RPMI7951 (cell line): ENCODE measurements at places on chromosomes 4 and X. TPM values are rescaled to one million over a fixed set of nuclear protein-coding genes. Genes with fewer than 3 reads are reported as not detected.

Gene CRMP1
- total RNA-seq = under 0.01 TPM in 1 of 2 replicates, not detected in the other

Gene DOK7
- total RNA-seq = not detected in 2 replicates

Gene PRKG2
- not detected in 2 replicates for total RNA-seq

Gene CDX4
- not detected in 2 replicates for total RNA-seq

Gene MUC7
- not detected in 2 replicates for total RNA-seq

Gene AR
- 12.5 and 13.0 TPM in 2 replicates for total RNA-seq

Gene RRH
- total RNA-seq = not detected in 2 replicates

Gene VCX2
- total RNA-seq = not detected in 2 replicates

Gene MAGEA1
- total RNA-seq = 0.36 and 0.78 TPM in 2 replicates

Gene SLC4A4
- under 0.01 and 0.29 TPM in 2 replicates for total RNA-seq

DNA sequence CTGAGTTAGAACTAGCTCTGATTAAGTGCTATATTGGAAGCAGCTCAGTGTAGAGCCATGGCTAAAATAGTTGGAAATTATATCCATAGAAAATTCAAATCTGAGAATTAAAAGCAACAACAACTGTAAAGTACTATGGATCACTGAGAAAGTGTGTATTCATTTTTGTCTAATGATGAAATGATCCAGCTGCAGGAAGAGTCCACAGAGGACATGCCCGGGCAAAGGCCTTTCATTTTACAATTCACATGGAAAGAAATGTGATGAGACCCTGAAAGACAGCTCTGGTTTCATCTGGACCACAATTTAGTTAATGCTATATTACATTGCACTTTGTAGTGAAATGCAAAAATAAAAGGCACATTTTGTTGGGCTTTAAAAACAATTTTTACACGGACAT, 196.8 kb upstream of the FAT1 start:
- no peak for DNase-seq

DNA sequence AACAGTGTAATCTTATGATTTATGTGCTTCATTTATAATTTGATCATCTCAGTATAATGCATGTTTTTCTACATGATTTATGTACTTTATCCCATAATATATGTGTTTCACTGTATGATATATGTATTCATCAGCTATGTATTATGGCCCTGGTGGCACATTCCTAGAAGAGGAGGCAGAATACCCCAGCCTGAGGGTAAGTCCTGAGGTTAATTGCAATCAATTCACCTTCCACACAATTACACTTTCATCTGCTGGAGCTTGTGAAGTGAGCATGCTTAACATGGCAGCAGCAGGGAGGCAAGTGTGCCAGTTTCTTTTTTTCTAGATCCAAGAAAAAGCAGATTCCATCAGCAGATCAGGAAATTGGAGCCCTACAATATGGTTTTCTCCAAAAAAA, 81.2 kb downstream of the CXXC4 start:
- no peak for DNase-seq

DNA sequence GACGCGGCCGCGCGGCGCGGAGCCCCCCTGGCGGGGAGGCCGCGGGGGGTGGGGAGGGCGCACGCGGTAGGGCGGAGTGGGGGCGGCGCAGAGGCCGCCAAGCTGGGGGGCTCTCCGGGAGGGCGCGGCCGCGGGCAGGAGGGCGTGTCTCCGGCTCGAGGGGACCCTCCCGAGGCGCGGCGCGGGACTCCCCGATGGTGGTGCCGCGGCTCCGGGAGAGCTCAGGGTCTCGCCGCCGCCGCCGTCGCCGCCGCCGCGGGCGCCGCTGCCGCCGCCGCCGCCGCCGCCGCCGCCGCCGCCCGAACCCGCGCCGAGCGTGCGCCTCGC, 165 bp upstream of the PTCHD1 start:
- DNase-seq = no peak

GRCh38 chr4:81405900-81406401, 65.8 kb downstream of the RASGEF1B start:
- DNase-seq = peak; percentile 63

- no peak for DNase-seq
These were observed 129.3 kb upstream of the FAT1 start for GRCh38 chr4:186852964-186853391.

- no peak for DNase-seq
These were observed 361.8 kb upstream of the FGF16 start for GRCh38 chrX:77085372-77085771.

- no peak for DNase-seq
These were observed 4.7 kb downstream of the HS3ST1 start for GRCh38 chr4:11424000-11424399.

DNA sequence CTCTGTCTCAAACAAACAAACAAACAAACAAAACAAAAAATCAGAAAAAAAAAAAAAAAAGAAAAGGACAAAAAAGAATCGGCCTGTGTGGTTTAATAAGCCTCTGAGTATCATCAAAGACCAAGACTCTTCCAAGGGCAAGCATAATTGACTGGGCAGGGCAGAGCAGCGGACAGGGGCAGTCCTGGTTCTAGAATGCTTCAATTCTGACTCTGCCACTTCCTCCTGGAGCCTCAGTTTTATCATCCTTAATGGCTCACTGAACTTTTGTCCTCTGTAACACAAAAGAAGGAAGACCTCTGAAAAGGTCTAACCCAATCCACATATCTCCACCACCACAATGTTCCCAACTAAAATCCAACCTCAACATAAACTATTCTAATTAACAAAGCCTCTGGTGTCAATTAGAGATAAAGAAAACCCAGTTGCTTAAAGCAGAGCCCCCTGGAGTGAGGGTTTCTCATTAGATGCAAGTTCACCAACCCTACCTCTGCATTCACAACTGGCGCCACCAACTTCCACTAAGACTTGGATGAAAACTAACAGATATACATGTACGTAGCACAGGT, 51.7 kb downstream of the TBC1D9 start:
- DNase-seq = no peak

DNA sequence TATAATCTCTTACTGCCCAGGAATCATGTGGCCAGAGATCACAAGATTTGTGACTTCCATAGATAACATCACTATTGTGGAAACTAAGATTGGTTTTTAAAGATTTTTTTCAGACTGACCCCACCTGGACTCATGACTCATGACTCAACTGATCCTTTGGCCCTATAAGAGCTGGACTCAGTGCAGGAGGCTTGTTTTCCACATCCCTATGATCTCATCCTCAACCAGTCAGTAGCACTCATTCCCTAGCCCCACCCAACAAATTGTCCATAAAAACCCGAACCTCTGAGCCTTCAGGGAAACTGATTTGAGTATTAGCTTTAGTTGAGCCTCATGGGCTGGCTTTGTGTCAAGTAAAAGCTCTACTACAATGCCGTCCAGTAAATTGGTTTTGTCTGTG, 7.9 kb upstream of the NOCT start:
- peak; percentile 24 for DNase-seq

GRCh38 chrX:56107320-56107719, 124.8 kb upstream of the KLF8 start:
- DNase-seq = no peak

DNA sequence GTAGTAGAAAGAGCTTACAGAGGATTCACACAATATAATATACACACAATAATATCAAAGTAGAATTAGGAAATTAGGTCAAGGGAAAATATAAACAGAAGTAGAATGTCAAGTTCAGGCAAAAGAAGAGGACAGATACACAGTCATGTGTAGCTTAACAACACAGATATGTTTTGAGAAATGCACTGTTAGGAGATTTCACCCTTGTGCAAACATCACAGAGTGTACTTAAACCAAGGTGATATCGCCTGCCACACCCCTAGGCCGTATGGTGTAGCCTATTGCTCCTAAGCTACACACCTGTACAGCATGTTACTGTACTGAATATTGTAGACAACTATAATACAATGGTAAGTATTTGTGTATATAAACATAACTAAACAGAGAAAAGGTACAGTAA, 110.0 kb upstream of the EDNRA start:
- no peak for DNase-seq

DNA sequence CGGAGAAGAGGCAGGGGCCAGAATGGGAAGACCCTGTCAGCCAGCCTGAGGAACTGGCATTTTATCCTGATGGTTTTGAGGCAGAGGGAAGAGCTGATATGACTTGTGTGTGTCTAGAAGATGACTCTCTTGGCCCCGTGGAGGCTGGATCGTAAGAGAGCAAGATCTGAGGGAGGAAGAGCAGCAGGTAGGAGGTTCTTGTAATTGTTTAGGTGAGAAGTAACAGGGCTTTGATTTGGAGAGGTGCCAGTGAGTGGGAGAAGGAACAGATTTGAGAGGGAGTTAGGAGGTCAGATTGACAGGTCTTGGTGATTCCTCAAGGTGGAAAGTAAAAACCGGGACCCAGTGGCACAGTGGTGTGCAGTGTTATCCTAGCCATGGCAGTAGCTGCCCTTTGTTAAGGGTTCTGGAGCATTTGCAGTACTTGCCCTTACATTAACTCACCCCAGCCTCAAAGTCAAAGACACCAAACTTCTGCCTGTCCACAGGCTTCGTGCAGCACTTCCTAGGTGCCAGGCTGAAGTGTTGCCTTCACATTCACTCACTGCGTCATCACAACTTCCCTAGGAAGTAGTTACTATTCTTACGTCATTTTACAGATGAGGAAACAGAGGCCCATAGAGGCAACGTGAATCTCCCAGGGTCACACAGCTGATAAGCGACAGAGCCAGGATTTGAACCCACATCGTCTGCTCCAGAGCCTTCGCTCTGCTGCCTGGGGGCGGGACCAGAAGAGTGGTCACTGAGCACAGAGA, 23.7 kb downstream of the RTL5 start:
- DNase-seq = no peak

DNA sequence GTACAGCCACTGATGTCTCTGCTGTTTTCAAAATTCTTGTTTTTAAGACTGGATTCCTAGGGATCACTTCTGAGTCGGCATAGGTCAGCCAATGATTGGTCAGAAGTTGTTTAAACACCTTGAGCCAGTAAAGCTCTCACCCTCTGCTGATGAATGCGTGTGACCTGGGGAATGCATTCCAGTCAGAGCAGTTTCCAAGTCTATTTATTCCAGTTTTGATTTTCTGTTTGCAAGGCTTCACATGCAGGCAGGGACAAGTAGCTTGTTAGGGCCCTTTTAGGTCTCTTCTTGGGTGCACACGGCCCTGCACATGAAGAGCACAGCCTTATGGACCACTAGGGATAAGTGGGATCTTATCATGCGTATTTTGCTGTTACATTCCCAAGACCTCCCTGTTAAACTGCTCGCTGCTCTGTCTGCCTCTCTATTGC, 47.0 kb downstream of the KLHL15 start:
- DNase-seq = no peak

- no peak for DNase-seq
These were observed 1047.0 kb upstream of the GRID2 start for GRCh38 chr4:91256751-91257150.

DNA sequence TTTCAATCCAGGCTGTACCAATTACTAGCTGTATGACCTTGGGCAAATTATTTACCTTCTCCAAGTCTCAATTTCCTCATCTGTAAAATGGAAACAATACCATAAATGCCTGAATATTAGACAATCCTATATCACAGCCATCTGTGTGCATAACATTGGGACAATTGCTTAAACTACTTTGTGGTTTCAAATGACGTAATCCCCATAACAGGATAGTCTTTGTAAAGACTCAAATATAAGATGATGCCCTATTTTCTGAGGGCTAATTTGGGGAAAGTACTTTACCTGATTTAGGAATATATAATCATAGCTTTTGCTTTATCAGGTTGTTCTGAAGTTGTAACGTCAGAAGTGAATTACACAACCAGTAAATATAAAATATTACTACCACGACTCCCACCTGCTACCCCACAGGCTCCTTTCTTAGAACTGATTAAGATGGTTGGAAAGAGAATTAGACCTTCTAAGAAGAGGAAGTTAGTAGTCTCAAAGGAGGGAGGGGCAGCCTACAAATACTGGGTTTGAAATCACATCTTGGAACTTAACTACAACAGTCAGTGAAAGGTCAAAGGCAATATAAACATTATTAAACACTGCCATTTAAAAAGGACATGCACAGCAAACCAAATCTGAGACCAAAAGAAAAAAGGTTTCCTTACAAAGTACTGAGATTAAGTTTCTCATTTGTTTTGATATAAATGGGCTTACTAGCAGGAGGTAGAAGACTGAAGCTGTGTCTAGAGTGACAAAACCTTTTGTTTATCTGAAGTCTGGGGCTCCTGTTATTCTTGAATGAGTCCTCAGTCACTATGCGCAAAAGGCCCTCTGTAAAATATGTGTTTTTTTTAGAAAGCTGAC, 215.0 kb downstream of the SCFD2 start:
- no peak for DNase-seq

DNA sequence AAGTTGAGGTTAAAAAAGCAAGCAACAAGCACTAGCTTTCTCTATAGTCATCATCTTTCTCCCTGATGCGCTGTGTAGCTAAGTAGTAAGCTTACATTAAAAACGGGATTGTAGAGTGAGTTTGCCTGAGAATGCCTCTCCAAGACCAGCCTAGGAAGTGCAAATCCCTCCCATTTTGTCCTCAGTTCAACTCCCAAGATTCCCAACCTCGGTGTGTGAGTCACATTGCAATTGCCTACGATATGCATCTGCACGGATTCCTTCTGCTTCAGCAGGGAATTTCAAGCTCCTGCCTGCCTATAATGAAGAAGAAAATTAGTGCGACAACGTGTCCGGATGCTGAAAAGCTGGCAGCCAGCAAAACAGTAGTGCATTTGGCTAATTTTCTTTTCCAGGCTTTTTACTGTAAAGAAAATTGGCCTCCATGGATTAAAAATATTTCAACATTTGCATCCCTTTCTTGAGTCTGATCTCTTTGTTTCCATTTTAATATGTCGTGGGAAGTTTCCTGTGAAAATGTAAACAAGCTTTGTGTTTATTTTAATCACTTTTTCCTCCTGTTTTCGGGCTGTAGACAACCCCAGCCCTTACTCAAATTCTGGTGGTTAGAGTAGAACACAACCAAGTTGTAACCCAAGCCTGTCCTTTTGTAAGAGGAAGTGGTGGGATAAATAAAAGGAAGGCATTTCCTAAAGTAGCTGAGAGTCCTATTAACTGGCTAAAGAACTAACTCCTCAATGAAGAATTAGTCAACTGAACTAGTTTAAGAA, 58.4 kb upstream of the TET2 start:
- DNase-seq = peak; percentile 96
